ENCODE measurements at places on chromosomes 2 and 18.

DNA sequence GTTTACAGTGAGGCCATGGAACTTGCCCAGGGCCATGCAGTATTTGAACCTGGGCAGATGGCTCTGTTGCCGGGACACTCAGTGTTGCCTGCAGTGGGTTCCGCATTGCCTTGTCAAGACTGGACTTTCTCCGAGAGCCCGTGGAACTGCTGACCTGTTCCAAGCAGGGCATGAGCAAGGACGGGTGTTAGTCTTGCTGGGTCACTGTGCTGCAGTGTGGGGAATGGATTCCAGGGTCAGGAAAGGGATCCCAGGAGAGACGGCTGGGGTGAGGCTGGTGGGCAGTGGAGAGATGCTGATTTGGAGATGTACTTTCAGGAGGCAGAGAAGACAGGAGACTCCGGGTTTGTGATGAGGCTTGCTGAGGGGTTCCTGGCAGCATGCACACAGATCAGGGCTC is 348.7 kb upstream of the HS6ST1 start:
- H3K4me3 ChIP-seq, result no peak overlapping the region
- no peak for DNase-seq
- no peaks in the 10 kb centered on the region for H3K36me3 ChIP-seq
- H3K27me3 ChIP-seq, result no peaks in the 10 kb centered on the region
- no peaks in the 10 kb centered on the region for H3K4me1 ChIP-seq

DNA sequence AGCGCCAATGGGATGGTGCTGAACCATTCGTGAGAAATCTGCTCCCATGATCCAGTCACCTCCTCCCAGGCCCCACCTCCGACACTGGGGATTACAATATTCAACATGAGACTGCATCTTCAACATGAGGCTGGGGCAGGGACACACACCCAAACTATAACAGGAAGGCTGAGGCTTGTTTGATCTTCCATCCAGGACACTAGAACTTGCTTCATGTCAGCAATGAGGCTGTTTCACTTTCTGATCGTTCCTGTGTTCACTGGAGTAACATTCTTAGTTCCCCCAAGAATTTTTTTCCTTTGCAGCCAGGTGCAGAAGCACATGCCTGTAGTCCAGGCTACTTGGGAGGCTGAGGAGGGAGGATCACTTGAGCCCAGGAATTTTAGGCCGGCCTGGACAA is 30.8 kb upstream of the SOX11 start:
- no peaks in the 10 kb centered on the region for H3K4me1 ChIP-seq
- no peak overlapping the region for H3K27ac ChIP-seq
- no peaks in the 10 kb centered on the region for H3K27me3 ChIP-seq

DNA sequence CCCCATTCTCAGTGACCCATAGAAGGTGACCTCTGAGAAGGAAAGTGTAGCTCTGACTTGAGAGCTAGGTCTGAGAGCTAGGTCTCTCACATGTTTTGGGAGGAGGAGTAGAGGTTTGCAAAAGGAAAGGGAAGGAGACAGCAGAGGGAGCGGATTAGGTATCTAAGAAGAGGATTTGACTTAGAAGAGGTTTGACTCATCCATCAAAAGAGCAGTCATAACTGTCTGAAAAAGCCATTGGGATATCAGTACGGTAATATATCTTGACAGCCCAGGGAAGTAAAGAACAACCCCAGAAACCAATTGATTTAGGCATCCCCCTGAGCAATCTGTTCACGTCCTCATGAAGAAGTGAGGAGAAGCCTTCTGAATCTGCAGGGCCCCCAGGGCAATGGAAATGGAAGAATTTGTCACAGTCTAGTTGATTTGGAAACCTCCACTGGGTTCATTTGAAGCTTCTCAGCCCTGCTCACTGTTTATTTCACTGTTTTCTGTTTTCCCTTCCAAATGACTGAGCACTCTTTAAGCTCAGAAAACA is 19.3 kb downstream of the OXER1 start:
- H3K4me1 ChIP-seq, result no peaks in the 10 kb centered on the region
- H3K4me3 ChIP-seq, result no peak overlapping the region
- peaks cover 9% of the 10 kb centered on the region for H3K36me3 ChIP-seq
- no peak overlapping the region for H3K27ac ChIP-seq

DNA sequence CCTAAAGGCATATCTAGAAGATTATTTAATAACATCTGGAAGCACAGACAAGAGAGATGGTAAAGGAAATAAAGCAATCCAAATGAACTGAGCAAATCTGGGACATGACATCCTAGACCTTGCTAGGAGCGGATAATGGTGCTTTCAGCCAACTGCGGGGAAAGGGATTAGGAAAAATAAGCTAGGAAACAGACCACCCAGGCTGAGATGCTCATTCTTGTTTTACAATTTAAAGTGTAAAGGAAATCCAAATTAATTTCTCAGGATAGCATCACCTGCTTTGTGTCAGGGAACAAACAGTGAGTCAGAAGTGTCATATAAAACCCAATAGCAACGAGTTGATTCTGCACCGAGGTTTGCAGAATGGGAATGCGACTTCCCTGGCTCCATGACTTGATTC is 112.5 kb upstream of the CXCR4 start:
- H3K27me3 ChIP-seq, result no peaks in the 10 kb centered on the region
- H3K27ac ChIP-seq, result no peak overlapping the region
- peaks cover 8% of the 10 kb centered on the region for H3K4me1 ChIP-seq
- H3K4me3 ChIP-seq, result no peak overlapping the region
- DNase-seq, result no peak

GRCh38 chr2:8491296-8492027 is 190.4 kb upstream of the ID2 start:
- H3K4me1 ChIP-seq, result peaks cover 26% of the 10 kb centered on the region
- H3K27me3 ChIP-seq, result no peaks in the 10 kb centered on the region
- no peaks in the 10 kb centered on the region for H3K36me3 ChIP-seq
- H3K4me3 ChIP-seq, result no peak overlapping the region

DNA sequence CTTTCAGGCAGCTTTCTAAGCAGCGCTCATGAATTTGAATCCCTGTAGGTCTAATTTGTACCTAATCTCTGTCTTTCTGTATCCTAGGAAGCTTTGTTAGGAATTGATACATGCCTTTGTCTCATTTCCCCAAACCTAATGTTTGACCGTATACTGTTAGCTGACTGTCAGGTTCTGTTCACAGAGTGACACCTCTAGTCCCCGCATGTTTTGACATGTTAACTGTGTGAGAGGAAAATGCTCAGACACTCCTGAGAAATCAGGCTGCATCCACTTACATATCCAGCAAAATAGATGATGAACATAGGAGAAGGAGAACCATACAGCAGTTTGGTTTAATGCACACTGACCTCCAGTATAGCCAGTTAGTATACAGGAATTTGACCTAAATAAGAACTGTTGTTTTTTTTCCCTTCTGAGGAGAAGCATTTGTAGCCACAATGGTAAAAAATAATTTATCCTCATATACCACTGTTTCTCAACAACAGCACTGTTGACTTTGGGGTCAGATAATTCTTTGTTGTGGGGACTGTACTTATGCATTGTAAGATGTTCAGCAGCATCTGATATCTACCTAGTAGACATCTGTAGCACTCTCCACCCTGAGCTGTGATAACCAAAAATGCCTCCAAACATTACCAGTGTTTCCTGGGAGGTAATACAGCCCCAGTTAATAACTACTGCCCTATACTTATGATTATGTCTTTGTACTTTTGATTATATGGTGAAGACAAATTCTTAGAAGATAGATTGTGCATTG is 130.9 kb downstream of the NCOA1 start:
- no peaks in the 10 kb centered on the region for H3K27me3 ChIP-seq
- H3K4me1 ChIP-seq, result no peaks in the 10 kb centered on the region
- H3K4me3 ChIP-seq, result no peak overlapping the region
- no peak for DNase-seq

DNA sequence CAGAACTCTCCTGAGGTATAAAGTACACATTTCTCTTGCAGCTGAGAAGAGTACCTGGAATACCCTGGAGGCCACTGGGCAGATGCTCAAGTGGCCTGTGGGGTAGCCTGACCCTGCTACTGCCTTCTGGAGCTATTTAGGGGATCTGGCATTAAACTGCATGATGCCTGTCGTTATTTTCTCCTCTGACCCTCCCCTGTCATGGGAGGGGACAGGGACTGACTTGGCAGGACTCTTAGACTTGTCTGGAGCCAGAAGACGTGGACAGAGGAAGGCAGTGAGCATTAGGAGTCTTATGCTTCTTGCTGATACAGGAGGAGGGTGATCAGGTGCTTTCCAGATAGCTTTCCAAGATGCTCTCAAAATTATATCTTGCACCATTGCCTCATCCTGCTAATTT is 24.8 kb downstream of the CNRIP1 start:
- no peaks in the 10 kb centered on the region for H3K36me3 ChIP-seq
- no peak overlapping the region for H3K27ac ChIP-seq

DNA sequence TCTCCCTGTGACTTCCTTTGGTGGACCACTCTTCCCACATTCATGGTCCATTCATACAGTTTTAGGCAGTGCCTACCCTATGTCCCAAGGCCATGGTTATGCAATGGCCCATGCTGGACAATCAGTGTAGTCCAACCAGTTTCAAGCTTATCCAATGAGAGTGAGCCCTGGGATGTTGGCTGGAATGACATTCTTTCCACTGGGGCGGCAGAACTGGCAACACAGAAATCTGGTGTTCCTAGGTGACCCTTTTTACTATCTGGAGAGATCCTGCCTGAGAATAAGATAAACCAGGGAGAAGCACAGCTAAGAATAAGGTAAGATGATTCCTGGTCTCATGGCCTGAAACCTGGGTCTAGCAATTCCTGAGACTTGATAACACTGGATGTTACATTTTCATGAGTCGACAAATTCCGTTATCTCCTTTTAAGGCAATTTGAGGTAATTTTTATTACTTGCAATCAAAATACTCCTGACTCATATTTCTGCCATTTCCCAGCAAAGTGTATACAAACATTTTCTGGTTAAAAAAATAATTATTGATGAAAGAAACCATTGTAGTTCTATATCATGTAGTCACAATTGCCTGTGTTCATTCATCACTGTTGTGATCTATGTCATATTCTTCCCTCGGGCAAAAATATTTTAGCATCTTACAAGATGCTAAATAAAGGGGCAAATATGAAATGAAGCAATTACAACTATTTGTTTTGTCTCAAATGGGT is 271.5 kb upstream of the LYPD1 start:
- H3K36me3 ChIP-seq, result no peaks in the 10 kb centered on the region
- no peak for DNase-seq
- H3K27me3 ChIP-seq, result no peaks in the 10 kb centered on the region

GRCh38 chr2:64612575-64613195 is 41.0 kb downstream of the SERTAD2 start:
- H3K4me1 ChIP-seq, result peaks cover 7% of the 10 kb centered on the region
- H3K4me3 ChIP-seq, result no peak overlapping the region
- H3K27ac ChIP-seq, result no peak overlapping the region
- DNase-seq, result no peak
- H3K27me3 ChIP-seq, result no peaks in the 10 kb centered on the region

DNA sequence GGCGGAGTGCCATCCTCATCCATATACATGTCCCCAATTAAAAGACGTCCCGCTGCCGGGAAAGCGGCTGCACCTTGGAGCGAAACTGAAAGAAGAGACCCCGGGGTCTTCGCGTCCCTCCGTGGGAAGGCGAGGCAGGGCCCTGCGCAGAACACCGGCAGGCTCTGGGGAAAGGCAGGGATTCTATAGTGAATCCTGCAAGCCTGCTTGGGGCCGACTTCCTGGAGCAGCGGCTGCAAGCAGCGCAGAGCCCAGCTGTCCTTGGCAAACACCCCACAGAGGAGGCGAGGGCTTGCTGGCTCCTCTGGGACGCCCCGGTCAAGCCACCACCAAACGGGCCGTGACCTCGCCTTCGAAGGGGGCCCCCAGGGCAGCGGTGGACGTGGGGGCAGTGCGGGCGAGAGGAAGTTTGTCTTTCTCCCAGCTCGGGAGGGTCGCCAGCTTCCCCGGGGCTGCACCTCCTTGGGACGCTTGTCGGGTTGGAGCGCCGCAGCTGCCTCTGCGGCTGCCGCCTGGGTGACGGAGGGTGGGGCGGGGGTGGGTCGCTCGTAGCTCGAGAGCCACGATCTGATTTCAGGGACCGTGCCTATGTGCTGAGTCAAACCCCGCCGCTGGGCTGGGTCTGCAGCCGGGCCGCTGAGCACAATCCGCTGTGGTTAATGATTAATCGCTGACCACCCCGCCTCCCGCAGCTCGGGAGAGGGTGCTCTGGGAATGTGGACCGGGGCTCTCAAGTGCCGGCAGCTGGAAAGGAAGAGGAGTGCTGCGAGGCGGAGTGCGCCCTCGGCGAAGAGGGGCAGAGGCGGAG is 486 bp upstream of the GPR39 start:
- H3K27ac ChIP-seq, result no peak overlapping the region
- DNase-seq, result no peak
- no peaks in the 10 kb centered on the region for H3K4me1 ChIP-seq
- peaks cover 3% of the 10 kb centered on the region for H3K27me3 ChIP-seq

All from effector memory CD4-positive, alpha-beta T cell (primary cell).